ENCODE measurements at places on chromosomes 3 and 15.
A peak's percentile ranks its signal among the peaks of the same experiment; 100 is the strongest.

GRCh38 chr3:187465503-187465902 is 97.3 kb downstream of the RTP4 start:
- no peak for DNase-seq

- peak; percentile 7 for DNase-seq
These were observed 848.6 kb downstream of the PDCD6IP start for GRCh38 chr3:34646911-34647460.

DNA sequence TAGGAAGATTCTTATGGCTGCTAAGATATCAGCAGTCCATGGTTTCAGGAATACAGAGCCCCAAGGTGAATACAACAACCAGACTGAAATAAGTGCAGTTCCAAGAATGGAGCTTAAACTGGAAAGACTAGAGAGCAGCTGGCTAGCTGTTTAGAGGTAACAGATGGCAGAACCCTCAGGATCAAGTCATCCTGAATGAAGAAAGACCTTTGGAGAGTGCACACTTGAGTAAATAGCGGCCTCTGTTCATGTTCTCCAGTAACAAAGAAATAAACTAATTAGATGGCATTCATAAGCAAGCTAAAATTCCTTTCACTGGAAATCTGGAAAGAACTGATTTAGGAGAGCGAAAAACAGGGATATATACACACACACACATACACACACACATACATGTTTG is 968.4 kb downstream of the FHIT start:
- DNase-seq = no peak

GRCh38 chr15:56371495-56372147 is 6.4 kb downstream of the TEX9 start:
- peak; percentile 96 for DNase-seq

GRCh38 chr3:39917065-39917773 is 107.8 kb downstream of the MYRIP start:
- DNase-seq = no peak

GRCh38 chr3:98596541-98597500 is 3.4 kb upstream of the CPOX start:
- peak; percentile 64 for DNase-seq

- DNase-seq = no peak
These were observed 506.2 kb upstream of the IL12A start for GRCh38 chr3:159482241-159482993.

- peak; percentile 62 for DNase-seq
These were observed 10.9 kb downstream of the GNB5 start for GRCh38 chr15:52180196-52180835.

DNA sequence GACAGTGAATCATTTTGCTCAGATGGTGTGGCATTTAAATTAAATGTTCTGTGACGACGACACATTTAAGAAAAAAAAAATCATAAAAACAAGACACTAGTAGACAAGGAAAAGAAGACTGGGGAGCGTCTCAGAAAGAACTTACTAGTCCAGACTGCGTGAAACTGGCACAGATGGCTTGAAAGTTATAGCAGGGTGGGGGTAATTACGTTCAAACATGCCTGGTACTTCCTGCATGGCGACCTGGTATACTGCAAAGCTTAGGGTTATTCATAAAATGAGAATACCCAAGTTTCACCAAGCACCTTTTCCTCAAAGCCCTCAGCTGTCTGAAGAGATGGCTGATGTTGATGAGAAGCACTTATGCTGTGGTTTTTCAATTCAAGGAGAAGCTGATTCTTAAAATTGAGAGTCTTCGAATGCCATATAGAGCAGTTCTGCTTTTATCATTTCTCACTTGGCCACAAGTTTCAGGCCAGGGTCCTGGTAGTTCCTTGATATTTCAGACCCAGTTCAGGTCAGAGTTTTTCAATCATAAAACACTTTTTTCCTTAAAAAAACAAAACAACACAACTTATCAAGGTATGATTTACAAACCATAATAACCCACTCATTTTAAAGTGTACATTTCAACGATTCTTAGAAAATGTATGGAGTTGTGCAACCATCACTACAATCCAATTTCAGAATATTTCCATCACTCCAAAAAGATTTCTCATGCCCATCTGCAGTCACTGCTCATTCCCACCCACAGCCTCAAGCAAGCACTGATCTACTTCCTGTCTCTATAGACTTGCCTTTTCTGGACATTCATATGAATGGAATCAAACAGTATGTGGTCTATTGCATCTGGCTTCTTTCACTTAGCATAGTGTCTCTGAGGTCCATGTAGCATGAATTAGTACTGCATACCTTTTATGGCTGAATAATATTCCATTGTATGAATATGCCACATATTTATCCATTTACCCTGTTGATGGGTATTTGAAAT is 24.7 kb downstream of the PCOLCE2 start:
- DNase-seq = no peak

DNA sequence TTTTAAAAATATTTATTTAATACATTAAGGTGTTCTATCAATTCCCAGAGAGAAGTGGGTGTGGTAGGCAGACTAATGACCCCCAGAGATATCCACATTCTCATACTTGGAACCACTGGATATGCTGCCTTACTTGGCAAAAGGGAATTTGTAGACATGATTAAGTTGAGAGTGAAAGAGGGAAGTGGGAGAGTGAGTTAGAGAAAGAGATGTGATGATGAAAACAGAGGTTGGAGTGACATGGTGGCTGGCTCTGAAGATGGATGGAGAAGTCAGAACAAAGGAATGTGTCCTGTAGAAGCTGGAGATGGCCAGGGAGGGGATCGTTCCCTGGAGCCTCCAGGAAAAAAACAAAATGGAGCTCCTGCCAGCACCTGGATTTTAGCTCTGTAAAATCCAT is 32.0 kb downstream of the TNFAIP8L3 start:
- no peak for DNase-seq

DNA sequence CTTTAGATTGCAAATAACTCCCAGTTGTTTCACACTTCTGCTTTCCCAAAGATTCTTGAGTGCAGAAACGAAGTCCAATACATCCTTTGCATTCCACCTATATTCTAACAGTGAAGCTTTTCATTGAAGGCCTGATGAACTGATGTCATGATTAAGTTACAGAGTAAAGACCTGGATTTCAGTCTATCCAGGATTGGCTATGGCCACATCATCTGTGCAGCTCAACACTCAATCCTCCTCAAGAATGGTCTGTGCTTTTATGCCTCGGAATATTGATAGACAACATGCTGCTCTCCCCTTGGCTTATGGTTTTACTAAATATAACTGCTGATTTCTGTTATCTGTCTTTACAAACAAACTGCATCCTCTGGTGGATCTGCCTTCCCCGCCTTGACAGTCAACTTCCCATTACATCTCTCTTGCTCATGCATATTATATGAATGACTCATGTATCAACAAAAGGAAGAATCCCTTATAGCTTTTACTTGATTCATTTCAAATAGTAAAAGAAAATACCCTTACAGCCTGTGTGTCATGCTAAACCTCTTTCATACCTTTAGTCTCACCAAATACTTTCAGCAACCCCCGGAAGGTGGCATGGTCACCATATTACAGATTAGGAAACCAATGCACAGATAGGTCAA is 59.5 kb downstream of the SCN11A start:
- DNase-seq = no peak

- no peak for DNase-seq
These were observed 202.1 kb downstream of the NLGN1 start for GRCh38 chr3:173599673-173600072.

- no peak for DNase-seq
These were observed 174.0 kb downstream of the SUCNR1 start for GRCh38 chr3:152047465-152047864.

DNA sequence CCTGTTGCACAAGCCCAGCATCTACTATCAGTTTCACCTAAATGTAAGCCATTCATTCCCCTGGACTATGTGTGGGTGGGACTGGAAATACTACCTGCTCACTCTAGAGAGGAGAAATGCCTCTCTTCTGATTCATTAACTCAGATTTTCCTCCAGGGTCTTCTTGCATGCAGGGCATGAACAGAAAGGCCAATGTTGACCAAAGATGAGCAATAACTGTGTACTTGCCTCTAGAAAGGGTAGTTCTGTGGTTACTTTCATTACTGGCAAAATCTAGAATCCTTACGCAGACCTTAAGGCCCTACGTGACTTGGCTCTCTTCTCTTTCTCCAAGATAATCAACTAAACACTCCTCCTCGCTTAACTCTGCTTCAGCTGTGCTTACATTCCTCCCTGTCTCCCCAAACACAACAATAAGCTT is 81.4 kb upstream of the PSMD6 start:
- DNase-seq = no peak

DNA sequence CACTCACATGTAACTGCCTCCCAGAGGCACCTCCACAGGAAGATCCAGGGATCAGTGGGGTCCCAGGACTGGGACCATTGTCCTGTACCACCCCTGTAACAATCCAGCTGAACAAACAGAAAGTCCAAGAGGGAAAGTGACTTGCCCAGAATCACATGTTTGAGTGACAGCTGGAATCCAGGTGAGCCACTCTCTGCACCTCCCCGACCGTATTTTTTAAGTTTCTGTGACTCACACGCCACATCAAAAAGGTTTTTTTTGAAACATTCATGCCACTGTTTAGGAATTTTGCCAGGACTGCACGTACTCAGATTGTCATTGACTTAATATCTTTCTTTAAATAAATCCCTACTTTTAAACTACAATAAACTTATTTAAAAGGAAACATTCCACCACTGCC is 9.8 kb upstream of the SLC6A1 start:
- DNase-seq = no peak

GRCh38 chr3:112351823-112352222 is 18.9 kb downstream of the CD200 start:
- DNase-seq = no peak

GRCh38 chr15:100922192-100923040 is 3.3 kb downstream of the LRRK1 start:
- DNase-seq = peak; percentile 63

- DNase-seq = no peak
These were observed 126.9 kb upstream of the MEF2A start for GRCh38 chr15:99438691-99439523.

- DNase-seq = no peak
These were observed 68.2 kb upstream of the ADAMTSL3 start for GRCh38 chr15:83585601-83586335.

GRCh38 chr3:56988458-56989168 is 71.9 kb upstream of the SPATA12 start:
- peak; percentile 55 for DNase-seq

GRCh38 chr3:142366434-142366833 is 81.4 kb downstream of the XRN1 start:
- DNase-seq = no peak

DNA sequence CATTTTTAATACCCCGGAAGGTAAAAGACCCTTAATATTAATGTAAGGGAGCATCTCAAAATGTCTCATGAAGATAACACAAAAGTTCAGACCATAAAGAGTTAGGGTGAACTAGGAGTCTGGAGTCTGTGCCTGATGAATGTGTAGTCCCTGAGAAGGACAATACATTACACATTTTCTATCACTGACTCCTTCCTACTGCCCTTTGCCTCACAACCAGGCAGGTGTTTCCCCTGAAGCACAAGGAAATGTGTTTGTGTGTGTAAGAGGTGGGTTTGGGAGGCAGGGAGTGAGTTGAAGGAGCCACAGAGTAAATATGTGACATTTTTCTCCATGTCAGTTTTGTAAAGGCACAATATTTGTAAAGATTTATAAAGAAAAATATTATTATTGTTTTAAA is 59.1 kb downstream of the SSR3 start:
- DNase-seq = no peak

DNA sequence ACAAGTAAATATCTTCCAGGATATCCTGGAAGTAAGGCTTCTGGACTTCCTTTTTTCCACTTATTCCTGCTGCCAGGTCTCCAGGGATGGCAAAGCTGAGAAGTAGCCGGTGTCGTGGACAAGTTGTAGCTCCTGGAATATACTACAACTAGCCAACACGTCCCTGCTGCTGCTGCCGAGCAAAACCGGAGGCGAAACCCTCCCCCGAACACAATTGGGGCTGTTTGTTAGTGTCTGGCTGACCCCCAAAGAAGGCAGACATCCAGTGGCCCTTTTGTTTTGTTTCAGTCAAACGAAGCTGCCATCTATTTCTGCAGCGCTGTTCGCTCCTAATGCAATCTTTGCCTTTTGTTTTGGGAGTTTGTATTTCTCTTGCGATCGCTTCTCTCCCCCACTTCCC is 45.3 kb upstream of the EIF5A2 start:
- no peak for DNase-seq

DNA sequence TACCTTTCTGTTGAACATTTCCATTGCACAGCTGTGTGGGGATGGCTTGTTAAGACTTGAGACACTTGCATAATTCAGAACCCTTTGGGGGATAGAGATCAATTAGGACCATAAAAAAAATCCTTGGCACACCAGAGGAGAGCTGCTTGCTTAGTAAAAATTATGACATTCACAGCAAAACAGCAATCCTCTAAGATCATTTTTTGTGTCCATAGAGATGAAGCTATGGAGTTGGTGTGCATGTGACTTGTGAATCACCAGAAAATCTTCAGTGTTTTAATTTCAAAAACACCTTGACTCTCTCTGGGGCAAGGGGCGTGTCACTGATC is 7.7 kb downstream of the COL8A1 start:
- no peak for DNase-seq

DNA sequence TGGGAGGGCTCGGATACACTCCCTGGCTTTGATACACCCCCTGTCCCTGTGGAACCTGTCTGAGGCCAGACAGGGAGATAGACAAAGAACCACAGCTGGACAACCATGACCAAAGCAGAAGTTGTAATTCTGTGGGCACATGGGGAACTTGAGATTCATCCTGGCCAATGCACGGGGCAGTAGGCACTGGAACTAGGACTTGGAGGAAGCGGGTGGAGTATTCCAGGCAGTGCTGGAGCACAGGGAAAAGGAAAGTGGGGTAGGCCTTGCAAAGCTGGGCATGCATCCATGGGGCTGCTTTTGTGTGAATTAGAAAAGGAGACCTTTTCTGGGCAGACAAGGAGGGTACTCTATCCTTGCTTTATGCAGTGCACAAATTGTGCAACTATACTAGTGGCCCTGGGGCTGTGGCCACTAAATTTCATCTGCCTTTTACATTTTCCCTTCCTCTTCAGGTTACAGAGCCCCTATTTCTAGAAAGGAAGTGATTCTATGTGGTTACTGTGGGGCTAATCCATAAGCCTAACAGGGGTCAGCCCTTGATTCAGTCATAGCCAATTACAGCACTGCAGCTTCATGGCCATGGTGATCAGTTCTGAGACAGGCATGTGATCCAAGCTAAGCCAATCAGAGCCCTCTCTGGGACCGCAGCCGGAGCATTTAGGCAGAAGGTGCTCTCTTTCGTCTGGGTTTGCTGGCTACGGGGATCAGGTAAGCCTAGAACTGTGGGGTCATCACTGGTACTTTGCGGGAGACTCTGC is 21.0 kb downstream of the CRABP1 start:
- no peak for DNase-seq

- no peak for DNase-seq
These were observed 11.2 kb upstream of the TGM5 start for GRCh38 chr15:43277901-43278300.

- peak; percentile 35 for DNase-seq
These were observed 3.3 kb downstream of the ANKRD63 start for GRCh38 chr15:40279437-40280141.

DNA sequence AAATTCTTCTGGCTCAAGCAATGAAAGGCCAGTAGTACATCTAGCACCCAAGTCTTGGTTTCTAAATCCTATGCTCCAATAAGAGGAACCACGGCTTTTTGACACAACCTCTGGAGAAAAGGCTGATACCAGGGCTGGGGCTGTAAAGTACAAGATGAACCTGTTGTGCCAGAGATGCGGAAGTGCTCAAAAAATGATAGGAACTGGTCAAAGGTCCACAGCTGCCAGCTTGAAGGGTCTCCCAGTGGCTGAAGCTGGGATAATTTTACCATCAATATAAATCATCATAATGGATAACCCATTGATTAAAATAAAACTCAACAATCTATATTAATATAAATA is 558 bp upstream of the NCEH1 start:
- peak; percentile 45 for DNase-seq

Data from MM.1S (cell line).